SK-N-SH (cell line): ENCODE measurements at places on chromosomes 6 and 20.

DNA sequence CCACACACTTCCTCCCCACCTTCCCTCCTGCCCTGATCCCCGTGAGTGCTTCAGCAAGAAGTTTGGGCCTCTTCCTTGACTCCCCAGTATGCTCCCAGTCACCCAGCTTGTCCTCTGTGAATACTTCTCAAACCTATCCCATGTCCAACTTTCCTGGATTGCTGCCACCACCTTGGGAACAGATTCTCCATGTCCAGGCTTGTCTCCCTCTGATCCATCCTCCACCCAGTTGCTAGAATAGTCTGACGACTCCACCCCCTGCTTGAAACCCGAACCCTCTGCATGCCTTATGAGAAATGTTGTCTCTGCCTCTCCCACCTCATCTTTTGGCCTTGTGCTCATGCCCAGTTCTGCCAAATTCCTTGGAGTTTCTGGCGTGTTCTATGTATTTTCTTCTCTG is 108.0 kb downstream of the PPP1R14C start:
- no peak for DNase-seq

DNA sequence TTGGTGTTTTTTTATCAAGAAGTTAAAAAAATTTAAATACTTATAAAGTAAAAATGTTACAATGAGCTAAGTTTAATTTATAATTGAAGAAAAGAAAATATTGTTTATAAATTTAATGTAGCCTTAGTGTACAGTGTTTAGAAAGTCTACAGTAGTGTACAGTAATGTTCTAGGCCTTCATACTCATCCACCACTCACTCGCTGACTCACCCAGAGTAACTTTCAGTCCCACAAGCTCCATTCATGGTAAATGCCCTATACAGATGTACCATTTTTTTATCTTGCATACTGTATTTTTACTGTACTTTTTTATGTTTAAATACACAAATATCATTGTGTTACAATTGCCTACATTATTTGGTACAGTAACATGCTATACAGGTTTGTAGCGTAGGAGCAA is 26.0 kb downstream of the HTR1E start:
- no peak for DNase-seq

DNA sequence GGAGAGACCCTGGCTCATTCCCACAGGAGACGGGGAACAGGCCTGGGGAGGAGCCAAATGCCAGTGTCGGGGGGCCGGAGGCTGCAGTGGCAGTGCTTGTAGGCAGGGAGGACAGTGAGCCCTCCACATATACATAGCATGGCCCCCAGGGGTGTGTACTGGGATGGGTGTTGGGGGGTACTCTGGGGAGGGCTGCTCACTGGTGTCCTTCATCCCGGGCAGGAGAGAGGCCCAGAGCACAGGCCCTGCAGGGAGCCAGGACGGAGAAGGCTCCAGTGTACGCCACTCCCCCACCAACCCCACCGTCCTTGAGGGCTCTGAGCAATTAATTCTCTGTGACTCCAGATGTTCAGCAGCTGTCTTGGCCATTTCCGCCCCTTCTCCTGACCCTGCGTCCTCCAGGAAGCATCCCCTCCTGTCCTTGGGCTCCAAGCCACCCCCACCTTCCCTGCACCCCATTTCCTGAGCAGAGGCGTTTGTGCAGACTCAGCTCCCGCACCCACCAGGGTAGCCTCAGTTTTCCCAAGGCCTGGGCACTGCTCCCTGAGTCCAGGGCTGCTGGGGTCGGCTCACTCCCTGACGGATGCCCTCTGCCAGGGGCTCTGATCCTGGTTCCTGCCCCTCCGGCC is 3.4 kb upstream of the ABHD16B start:
- DNase-seq, result peak; percentile 78

DNA sequence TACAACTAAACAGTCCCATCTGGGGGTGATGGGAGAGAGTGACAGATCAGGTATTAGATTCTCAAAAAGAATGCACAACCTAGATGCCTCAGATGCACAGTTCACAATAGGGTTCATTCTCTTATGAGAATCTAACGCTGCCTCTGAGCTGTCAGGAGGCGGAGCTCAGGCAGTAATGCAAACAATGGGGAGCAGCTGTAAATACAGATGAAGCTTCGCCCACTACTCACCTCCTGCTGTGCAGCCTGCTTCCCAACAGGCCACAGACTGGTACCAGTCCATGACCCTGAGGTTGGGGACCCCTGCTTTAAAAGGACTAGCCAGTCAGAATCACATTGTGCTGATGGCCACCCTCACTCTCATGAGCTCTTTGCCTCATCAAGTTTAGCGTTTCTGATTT is 247.0 kb upstream of the KCNQ5 start:
- DNase-seq, result no peak

DNA sequence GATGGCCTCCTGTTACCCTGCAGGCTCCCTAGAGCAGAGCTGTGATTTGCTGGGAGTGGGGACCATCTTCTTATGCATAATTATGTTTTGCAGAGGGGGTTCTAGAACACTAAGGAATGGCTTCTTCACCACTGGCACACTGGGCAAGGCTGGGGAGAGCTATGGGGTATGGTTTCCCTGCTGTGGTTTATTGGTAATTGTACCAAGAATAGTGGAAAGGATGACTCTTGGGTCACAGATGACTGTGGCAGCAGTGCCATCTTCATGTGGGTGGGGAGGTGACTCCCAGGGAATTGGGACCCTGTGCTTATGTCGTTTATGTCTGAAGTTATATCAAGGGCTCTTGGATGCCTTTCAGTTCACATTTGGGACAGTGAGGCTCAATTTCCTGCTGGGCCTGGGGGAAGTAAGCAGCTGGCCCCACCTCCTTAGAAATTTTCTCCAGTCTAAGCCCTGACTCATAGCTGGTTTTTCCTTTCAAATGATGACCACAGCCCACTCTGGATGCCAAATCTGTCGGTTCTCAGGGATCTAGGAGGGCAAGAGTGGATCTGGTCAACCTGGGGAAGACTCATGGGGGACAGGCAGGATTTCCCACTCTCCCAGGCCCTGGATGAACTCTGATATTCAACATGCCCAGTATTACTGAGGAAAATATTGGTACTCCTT is 230.8 kb downstream of the LRFN2 start:
- DNase-seq, result no peak

DNA sequence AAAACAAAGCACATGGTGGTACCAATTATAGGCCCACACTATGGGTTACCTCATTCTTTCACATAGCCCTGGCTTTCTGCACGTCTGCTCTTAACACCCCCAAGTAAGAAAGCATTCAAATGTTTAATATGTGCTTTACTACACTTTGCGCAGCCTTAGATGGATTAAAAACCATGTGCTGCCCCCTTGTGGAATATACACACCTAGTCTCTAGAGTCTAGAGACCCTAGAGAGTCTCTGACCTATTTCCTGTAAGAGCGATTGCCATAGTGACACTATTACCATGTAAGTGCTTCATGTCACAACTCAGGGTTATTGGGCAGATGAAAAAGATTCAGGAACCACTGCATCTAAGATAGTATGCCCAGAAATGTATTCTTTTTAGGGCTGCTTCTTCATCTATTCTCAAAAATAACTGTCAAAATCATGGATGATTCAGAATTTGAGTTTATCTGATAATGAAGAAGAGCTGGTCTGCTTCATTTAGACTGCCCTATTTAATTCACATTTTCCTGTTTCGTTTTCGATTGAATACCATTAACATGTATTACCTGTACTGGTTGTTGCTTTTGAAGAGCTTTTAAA is 186.3 kb downstream of the ADGB start:
- peak; percentile 40 for DNase-seq

DNA sequence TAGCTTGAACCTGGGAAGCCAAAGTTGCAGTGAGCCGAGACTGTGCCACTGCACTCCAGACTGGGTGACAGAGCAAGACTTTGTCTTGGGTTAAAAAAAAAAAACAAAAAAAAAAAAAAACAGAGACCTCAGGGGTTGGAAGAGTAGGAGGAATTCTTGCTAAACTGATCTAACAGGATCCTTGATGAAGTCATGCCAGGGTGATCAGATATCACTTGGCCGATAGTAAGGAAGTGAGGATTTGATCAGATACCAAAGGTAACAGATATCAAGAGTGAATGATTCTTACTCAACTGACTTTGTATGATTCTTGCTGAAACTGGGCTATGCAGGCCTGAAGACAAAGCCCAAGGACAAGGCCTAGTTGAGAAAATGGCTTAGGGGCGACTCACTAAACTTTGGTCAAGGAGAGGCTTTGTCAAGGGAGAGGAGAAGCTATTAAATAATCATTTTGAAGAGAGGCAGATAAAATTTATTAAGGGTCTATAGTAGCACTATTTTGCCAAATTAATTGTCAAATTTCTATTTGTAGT is 624.7 kb downstream of the UTRN start:
- DNase-seq, result no peak

DNA sequence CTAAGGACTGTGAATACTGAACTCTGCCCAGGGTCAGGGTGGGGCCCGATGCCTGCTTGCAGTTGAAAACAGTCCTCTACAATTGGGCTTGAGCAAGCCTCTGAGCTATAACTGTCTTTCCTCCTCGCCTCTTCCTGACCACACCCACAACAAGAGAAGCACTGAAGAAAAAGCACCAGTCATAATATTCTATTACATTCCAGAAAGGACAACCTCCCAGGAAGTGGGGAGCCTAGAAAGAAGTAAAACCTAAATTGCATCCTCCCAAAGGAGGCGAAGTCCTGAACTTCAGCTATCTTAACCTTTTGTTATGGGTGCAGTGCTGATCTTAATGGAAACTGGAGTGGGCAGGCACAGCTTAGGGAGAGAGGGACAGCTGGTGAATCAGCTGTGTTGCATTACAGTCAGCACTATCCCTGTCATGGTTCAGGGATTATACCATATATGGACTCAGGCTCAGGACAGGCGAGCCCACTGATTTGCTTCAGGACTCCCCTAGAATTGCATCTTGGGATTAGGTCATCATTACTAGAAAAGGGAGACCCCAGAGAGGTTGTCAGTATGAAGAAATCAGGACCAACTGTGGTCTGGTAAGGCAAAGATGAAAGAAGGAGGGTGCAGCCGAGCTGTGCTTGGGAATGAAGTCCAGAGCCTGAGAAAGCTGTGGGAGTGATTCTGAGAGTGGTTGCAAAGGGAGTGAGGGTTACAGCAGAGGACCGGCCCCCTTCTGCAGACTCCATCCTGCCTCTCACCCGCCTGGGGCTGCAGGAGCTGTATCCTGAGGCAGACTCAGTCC is 18.3 kb upstream of the TRAM2 start:
- peak; percentile 54 for DNase-seq

- peak; percentile 64 for DNase-seq
Measured at GRCh38 chr6:4647414-4648365, 128.5 kb upstream of the CDYL start.

- DNase-seq, result no peak
Measured at GRCh38 chr6:133369773-133370272, 128.7 kb downstream of the EYA4 start.

DNA sequence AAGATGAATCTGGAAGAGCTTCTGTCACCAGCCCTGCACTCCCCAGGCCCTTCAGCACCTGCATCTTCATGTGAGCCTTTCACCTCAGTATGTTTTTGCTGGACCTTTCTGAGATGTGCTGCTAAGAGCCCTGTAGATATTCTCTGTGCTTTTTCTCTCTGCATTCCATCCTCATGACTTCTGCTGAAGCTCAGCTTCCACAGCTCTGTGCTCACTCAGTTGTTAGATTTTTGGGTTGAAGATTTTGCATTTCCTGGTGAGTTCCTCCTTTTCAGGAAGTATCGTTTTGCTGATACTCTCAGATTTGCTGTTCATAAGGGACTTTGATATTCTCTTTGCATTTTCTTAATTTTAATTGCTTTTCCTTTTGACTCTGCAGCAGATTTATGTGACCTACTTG is 18.3 kb downstream of the KIAA1586 start:
- DNase-seq, result no peak

- no peak for DNase-seq
Measured at GRCh38 chr20:63956664-63957003, 418 bp upstream of the UCKL1 start.

DNA sequence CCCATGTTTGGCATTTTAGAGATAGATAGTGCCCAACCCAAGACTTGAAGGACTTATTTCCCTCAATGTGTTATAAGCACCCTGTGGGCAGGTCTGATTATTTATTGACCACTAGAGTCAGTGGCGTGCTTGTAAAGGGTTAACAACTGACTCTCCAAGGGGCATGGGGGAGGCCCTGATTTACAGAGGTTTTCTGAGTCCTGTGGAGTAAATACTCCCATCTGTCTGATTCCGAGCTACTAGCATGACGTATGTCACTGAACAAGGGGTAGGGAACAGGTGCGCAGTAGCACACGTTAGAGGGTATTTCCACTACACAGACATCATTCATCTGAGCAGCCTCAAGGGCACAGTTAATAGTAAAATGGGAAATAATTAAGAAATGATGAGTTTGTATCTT is 17.4 kb upstream of the TRAM2 start:
- DNase-seq, result no peak

DNA sequence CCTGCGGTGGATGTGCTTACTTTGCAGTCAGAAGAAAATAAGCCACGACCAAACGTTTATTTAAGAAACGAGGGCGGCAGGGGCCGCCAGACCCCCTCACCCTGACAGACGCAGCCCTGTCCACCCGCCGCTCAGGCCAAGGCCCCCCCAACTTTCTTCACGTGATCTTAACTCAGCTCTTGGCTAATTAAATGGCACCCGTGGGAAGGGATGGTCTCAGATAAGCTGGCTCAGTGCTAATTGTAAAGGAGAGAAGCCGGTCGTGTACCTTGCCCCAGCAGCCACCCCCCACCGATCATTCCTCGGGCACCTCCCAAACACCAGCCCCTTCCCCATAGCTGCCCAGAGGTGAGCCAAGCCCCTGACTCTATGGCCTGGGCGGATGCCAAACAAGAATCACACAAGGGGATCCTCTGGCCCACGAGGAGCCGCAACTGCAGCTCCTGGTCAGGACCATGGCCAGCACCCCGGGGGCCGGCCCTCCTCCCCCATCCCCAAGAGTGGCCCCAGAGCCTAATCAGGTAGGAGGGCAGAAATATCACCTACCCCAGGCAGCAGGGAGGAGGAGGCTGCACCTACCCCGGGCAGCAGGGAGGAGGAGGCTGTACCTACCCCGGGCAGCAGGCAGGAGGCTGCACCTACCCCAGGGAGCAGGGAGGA is 11.2 kb downstream of the KCNQ2 start:
- no peak for DNase-seq

GRCh38 chr6:117771403-117771802 is 96.1 kb downstream of the NUS1 start:
- DNase-seq, result no peak

GRCh38 chr6:85920782-85921181 is 278.1 kb upstream of the SYNCRIP start:
- no peak for DNase-seq

- peak; percentile 27 for DNase-seq
Measured at GRCh38 chr6:10425975-10426780, 11.3 kb upstream of the TFAP2A start.

DNA sequence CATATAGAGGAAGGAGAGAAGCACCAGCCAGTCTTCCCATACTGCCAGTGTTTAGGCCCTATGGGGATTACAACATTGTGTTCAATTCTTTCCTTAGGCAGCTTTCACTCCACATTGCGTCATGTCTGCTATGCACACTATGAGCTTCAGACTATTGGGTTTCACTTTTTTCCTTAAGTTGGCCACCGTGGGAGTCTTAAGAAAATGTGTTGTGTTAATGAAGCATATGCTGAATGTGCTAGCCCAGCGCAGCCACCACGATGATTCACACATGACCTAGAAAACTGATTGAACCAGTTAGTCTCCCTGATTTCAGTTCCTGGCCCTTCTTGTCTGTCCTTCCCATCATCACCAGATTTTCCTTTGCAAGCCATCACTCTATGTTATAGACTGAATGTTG is 21.5 kb downstream of the TUBB2B start:
- no peak for DNase-seq

- no peak for DNase-seq
Measured at GRCh38 chr20:38046572-38046971, 13.0 kb downstream of the RPRD1B start.
